ENCODE measurements at places on chromosomes 6 and 20.

DNA sequence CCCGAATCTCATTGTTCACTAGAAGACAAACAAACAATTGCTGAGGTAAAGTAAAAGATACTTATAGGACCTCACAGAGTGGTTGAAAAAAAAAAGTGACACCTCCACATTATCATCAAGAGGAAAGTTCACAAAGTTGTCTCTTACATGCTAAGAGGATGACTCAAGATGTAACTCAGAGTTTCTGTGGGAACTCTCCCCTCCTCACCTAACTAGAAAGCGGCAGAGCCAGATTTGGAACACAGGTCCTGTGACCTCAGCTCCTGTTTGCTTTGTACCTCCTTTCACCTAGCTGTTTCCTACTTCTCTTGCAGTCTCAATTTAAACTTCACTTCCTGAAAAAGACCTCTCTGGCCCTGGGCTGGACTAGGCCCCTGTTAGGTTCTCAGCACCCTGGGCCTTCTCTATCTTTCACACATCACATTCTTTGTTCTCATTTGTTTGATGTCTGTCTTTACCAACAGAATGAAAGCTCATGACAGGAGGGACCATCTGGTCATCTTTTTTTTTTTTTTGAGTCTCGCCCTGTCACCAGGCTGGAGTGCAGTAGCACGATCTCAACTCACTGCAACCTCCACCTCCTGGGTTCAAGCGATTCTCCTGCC lies 60.8 kb downstream of the CD24 start:
- DNase-seq, result no peak

GRCh38 chr20:63893999-63894357 lies 948 bp upstream of the DNAJC5 start:
- DNase-seq, result no peak

- no peak for DNase-seq
Observed at GRCh38 chr6:34052918-34053608, 92.8 kb downstream of the GRM4 start.

- DNase-seq, result no peak
Observed at GRCh38 chr6:123972600-123973294, 169.1 kb downstream of the NKAIN2 start.

DNA sequence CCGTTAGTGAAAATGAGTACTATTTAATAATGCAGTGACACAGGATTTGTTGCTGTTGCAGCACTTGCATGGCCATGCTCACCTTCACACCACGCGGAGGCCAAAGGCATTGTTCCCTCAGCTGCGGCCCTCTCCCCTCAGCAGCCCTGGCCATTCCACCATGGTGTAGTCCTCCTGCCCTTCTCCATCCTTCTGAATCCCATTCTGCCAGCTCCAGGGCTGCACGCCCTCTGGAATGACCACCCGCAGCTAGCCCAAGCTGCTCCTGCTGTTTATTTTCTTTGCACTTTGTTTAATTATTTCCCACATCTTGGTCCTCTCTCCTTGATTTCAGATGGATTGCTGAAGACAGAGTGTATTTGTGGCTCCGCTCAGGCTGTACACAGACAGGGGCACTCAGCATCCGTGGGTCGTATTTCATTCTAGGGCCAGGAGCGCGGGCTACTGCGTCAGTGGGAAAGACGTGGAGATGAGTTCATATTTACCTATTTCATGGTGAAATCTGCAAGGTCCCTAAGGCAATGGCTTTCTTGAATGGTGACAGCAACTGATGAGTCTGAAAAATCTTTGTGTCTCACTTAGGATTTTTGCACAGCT lies 81.4 kb upstream of the DUSP22 start:
- DNase-seq, result no peak

DNA sequence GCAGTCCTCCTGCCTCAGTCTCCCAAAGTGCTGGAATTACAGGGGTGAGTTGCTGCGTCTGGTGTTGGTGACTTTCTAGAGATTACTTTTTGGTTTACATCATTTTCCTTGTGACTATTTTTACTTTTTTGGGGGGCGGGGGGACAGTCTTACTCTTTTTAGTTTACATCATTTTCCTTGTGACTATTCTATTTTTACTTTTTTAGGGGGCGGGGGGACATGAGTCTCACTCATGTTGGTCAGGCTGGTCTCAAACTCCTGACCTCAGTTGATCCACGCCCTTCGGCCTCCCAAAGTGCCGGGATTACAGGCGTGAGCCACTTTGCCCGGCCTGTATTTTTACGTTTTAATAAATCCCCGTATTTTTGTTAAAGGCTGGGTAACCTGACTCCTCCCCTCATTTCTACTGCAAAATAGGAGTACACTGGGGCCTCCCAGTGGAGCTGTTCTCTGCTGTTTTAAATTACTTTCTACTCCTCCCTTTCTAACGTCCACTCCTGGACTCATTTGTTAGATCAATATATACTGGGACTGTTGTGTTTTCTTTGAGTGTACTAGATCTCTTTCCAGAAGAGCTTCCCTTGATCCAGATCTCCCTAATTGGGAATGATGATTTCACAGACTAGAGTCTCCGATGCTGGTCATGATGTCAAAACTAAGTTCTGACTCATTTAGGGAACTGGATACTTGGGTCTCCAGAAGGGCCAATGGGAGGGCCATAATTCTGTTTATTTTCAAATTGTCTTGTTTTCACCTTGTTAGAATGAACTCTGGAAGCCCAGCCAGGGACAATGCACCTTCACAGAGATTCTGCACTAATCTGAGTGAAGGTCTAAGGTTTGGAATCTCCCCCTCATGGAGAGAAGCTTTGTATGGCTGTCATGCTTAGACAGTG lies 9.2 kb downstream of the HSPA1B start:
- DNase-seq, result no peak

GRCh38 chr6:10719296-10719963 lies 3.4 kb upstream of the TMEM14C start:
- no peak for DNase-seq

DNA sequence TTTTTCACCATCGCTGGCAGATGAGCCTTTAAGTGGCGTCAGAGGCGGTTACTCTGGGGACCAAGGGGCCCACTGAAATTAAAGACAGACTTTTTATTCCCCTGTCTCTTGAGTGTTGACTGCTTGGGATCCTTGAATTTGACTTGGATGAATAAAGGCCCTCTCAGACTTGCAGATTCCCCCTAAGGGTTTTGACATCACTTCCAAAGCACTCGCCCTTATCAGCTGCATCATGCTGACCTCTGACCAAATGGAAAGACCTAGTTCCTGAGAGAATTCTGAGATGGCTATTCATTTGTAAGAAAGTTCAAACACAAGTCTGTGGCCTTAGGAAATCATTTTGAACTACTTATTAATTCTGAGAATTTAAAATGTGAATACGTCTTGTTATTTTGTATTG lies 13.5 kb upstream of the MOXD1 start:
- DNase-seq, result no peak

DNA sequence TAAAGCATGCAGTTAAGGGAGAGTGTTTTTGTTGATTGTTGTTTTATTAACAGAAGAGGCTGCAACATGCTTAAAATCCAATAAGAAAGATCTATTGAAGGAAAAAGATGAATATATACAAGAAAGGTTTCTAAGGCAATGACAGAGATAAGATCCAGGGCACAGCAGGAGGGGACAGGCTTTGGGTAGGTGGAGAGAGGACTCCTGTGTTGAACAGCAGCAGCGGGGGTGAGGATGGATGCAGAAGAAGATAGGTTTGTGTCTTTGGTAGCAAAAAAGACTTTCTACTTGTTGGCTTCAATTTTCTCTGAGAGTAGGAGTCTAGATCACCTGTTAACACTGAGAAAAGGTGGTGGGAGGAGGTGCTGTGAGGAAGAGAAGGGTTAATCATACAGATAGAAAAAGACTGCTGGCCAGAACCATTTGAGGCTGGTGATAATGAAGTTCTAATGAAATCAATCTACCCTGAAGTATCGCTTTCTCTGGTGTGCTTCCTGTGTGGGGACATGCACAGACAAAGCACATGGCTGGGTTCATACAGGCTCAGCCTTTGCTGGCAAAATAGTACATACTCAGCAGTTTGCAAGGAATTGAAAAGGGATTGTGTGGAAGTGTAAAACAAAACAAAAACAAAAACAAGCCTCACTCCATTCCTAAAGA lies 17.2 kb upstream of the DST start:
- no peak for DNase-seq

- DNase-seq, result no peak
Observed at GRCh38 chr20:44615169-44615791, 32.9 kb downstream of the PKIG start.

- DNase-seq, result no peak
Observed at GRCh38 chr6:30157999-30158398, 3.0 kb downstream of the TRIM10 start.

- no peak for DNase-seq
Observed at GRCh38 chr6:130682066-130682465, 145.1 kb upstream of the SMLR1 start.

GRCh38 chr6:34961574-34961973 lies 72.5 kb downstream of the ANKS1A start:
- no peak for DNase-seq

DNA sequence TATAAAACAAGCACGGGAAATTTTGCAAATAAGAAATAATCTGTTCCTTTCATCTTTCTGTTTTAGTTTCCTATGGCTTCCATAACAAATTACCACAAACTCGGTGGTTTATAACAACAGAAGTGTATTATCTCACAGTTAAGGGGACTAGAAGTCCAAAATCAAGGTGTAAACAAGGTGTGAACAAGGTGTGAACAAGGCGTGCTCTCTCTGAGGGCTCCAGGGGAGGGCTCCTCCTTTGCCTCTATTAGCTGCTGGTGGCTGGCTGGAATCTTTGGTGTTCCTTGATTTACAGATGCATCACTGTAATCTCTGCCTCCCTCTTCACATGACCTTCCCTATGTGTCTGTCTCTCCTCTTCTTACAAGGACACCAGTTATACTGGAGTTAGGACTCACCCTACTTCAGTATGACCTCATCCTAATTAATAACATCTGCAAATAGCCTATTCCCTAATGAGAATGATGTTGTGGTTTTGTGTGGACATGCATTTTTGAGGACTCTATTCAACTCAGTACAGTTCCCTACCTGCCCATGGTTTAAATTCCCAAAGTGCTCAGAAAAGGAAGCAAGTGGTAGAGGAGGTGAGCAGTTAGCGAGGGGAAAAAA lies 17.5 kb upstream of the BMP5 start:
- no peak for DNase-seq

DNA sequence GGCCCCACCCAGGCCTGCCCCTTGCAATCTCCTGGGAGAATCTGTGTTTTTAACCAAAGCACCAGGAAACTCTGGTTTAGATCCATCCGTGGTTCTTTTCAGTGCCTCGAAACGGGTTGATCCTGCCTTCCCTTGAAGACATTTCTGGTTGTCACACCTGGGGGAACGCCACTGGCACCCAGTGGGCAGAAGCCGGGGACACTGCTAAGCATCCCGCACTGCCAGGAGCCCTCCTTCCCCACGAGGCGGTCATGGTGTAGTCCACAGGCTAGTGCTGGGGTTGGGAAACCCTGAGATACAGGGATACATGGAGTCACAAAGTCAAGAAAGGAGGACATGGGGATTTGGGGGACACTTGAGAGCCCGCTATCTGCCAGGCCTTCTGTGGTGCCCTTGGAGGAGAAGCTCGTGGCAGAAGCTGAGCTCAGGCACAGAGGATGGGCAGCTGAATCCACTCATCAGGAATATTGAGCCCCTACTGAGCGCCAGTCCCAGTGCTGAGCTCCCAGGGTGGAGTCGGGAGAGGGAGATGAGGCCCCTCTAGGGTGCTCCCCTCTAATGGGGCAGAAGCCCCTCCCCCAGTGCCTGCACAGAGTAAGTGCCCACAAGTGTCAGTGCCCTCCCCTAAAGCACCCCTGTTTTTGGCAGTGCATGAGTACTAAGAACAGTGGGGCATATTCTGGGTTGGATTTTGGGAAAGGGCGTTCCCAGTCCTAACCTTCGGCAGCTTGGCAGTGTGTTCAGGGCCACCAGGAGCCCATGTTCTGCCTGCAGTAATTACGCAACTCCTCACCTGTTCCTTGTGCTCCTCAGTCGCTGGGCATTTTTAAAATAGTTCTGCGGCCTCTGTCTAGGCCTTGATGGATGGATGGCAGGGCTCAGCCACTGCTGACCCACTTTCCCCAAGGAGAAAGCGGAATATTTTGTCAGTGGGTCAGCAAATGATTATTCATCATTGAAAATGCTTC lies 25.6 kb upstream of the PHACTR3 start:
- DNase-seq, result no peak

- DNase-seq, result no peak
Observed at GRCh38 chr6:15709651-15710269, 46.9 kb upstream of the DTNBP1 start.

DNA sequence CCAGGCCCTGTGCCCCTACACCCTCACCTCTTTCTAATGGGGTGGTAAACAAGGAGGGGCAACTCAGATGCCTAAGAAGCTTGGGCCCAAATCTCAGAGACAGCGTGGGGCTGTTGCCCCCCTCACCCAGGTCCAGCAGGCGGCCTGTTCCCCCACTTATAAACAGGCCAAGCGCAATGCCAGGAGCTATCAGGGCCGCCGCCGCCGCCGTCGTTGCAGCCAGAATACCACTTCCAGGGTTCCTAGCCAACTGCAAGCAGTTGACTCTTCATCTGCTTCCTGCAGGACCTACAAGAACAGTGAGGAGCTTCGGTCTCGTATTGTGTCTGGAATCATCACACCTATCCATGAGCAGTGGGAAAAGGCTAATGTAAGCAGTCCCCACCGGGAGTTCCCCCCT lies 16.4 kb downstream of the PSMF1 start:
- no peak for DNase-seq

GRCh38 chr6:73666393-73666792 lies 12.6 kb upstream of the SLC17A5 start:
- DNase-seq, result no peak

DNA sequence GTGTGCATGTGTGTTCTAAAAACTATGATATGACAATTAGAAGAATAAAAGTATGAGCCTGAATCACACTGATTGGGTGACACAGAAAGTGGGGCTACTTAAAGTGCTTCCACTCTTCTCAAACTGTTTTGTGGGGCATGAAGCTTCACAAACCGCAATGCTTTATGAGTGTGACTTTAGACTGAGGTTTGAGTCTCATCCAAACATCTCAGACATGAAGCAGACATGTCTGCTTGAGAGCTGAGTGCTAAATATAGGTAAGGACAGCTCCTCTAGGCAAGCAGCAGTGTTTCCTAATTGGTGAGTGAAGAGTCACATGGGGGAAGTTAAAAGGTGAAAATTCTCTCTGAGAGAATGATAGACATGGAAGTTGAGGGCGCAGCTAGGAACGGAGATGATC lies 726.9 kb upstream of the CITED2 start:
- DNase-seq, result no peak

DNA sequence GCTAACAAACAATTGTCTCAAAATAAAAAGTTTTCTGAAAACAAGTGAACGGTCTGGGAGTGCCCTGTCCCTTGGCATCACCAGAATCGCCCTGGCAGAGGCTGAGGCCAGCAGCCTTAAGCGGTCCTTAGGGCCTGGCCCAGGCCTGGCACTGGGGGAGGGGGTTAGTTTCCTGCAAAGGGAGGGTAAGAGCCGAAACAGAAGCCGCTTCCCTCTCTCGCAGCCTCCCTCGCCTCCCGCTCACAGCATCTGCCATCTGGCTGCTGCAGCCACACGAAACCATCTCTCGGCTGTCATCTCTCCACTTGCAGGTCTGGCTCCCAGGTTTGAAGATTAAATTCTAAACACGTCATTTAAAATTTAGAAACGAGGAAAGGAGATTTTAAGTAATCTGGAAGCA lies 31.5 kb downstream of the PMEPA1 start:
- no peak for DNase-seq

- no peak for DNase-seq
Observed at GRCh38 chr6:155260686-155261085, 3.1 kb upstream of the CLDN20 start.
